Activated naive CD8-positive, alpha-beta T cell treated with anti-CD3 and anti-CD28 coated beads, Interleukin-2, amount 50 U/mL, for 16 hours (primary cell): ENCODE measurements at places on chromosomes 2 and 18.

- DNase-seq: no peak
These were observed 11.4 kb downstream of the EPAS1 start for GRCh38 chr2:46308629-46309028.

DNA sequence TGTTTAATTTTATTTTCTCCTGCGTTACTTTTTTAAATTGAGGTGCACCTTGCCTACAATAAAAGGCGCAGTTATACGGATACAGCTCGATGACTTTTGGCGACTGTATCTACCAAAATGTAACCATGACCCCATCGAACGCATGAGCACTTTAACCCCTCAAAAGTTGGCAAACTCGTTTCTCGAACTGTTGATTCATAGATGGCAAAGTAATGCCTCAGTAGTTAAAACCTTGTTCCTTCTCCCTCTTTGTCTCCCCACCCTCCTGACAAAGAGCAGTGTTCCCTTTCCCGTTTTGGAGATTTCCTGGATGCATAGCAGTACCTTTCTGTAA, 577 bp downstream of the MOGAT1 start:
- DNase-seq: no peak

GRCh38 chr2:181117206-181117925, 137.0 kb downstream of the UBE2E3 start:
- no peak for DNase-seq

DNA sequence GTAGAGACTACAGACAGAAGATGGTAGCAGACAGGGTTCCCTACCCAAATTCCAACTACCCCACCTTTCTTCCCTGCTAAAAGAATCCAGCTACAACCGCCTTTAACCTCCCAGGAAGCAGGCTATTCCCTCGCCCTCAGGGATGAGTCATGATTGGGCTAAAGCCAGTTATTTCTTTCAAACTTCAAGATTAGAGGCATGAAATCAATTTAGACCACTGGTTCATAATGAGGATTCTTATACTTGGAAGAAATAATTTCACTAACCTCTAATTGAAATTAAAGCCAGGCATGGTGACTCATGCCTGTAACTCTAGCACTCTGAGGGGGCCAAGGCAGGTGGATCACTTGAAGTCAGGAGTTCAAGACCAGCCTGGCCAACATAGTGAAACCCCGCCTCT, 20.0 kb downstream of the TRIP12 start:
- no peak for DNase-seq

DNA sequence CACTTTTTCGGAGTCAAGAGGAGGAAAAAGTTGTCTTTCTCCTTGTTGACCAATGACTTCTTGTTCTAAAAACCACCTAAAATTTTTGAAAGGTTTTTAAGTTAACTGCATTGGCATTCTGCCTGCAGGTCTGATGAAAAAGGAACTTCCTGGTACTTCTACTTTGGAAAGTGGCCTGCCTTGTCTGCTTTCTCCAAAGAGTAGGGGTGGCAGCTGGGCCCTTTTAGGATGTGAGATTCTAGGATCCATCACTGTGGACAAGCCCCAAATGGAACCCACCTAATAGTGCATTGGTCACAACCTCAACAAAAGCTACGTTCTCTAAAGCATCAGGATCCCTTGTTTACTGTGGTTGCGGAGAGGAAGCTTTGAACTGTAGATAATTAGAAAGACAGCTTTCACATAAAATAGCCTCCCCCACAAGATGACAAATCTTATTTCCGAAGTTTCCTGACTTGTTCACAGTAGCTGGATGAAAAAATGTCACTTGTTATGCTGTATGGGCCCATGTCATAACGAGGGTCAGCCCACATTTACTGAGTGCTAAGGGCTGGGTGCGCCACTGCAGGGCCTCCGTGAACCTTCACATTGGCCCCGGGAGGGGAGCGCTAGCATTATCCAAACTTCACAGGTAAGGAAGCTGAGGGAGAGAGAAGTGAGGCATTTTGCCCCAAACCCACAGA, 17.4 kb downstream of the ASPRV1 start:
- DNase-seq: no peak

GRCh38 chr2:66509326-66509811, 74.4 kb downstream of the MEIS1 start:
- DNase-seq: no peak

DNA sequence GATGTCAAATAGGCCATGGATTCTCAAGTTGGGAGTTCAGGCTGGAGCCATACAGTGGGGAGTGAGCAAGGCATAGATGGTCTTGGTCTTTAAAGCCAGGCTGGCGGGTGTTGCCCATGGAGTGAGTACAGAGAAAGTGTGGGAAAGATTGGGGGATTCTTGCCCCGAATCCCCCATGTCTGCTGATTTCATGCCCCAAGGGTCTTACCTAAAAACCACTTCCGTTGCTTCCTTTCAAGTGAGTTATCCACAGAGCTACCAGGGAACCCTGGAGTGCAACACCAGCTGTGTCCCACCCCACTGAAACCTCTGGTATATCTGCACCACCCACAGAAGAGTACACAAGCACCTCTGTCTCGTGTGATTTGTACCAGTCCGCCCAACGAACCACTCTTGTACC, 31.4 kb downstream of the FHOD3 start:
- no peak for DNase-seq

DNA sequence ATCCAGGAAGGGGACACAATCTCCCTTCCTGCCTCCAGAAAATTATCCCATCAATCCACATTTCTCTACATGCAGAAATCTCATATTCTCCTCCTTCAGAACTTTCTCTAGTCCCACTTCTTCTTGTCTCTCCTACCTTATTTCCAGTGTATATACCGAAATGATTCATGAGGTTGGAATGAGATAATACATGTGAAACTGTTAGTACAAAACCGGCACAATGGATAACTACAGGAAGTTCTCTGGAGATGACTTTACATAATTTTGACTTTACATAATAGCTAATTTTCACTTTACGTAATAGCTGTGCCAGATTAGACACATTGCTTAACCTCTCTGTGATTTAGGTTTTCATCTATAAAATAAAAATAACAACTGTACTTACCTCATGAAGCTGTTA, 801.3 kb downstream of the ERBB4 start:
- no peak for DNase-seq

DNA sequence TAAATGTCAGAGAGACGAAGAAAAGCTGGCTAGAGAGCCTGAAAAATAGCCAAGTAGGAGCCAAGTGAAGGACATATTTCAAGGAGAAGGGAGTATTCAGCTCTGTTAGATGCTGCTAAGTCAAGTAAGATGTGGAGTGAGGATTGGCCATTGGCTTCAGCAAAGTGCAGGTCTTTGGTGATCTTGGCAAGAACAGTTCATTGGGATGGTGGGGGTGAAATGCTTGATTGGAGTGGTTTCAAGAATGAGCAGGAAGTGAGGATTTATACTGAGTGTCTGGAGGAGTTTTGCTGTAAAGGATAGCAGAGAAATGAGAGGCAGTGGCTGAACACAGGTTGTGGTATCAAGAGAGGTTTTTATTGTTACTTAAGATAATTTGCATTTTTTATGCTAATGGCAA, 139.7 kb downstream of the PRPF40A start:
- DNase-seq: no peak

- DNase-seq: no peak
These were observed 370.2 kb downstream of the NRXN1 start for GRCh38 chr2:50661682-50662081.

DNA sequence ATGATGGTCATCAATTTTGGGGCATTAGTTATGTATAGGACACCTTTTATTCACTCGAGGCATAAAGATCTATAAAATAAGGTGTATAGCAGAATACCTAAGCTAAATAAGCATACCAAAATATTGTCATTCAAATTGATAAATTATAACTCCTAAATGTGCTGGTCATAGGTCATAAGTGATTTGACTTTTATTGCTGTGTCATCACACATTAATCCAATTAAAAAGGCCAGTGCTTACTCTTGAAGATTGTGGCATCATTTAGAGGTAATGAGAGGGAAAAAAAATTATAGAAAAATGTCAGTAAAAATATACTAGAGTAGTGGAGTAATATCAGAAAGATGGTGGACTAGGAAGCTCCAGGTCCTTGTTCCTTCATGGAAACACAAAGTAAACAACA, 346.9 kb upstream of the LRRTM1 start:
- no peak for DNase-seq
